ENCODE measurements at places on chromosomes 6 and 20.

DNA sequence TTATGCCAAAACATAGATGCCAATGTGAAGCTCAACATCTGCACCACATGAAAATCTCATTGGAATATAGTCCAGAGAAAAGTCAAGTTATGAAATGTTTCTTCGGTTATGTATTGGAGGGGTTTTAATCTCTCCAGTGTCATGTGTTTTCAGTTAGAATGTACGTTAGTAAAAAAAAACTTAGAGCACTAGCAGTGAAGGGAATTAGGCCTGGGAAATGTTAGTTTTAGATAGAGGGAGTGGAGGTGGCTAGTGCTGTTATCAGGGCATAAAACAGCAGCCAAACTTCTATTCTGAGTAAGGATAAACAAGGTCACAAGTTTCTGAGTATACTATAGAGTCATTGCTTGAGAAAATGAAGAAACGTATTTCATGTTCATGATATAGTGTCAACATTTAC, 42.9 kb downstream of the HDGFL1 start:
- DNase-seq = no peak

GRCh38 chr6:35160642-35161041, 19.5 kb upstream of the TCP11 start:
- no peak for DNase-seq

- DNase-seq = peak; percentile 77
Measured at GRCh38 chr6:160462551-160463109, 114.5 kb downstream of the SLC22A3 start.

GRCh38 chr6:161303628-161304340, 29.9 kb upstream of the AGPAT4 start:
- no peak for DNase-seq

DNA sequence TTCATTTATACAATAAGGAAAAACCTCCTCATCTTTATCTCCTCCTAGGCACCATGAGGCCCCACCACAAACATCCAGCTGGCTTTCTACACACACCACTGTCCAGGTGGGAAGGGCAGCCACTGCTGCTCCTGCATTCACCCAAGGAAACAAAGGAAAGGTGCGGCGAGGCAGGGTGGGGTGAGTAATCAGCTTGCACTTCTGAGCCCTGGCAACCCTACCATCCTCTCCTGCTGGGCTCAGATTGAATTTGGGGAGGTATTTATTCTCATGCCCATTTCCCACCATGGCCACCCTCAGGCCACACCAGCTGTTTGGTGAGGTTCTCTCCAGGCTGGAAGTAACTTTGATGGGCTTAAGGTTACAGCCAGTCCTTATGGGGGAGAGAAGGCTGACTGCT, 31.2 kb upstream of the SPDEF start:
- DNase-seq = no peak

GRCh38 chr6:75882734-75883133, 133.7 kb downstream of the MYO6 start:
- DNase-seq = no peak

- DNase-seq = no peak
Measured at GRCh38 chr6:92132457-92132856, 1286.9 kb downstream of the EPHA7 start.

GRCh38 chr6:39952167-39952566, 17.9 kb upstream of the MOCS1 start:
- no peak for DNase-seq

DNA sequence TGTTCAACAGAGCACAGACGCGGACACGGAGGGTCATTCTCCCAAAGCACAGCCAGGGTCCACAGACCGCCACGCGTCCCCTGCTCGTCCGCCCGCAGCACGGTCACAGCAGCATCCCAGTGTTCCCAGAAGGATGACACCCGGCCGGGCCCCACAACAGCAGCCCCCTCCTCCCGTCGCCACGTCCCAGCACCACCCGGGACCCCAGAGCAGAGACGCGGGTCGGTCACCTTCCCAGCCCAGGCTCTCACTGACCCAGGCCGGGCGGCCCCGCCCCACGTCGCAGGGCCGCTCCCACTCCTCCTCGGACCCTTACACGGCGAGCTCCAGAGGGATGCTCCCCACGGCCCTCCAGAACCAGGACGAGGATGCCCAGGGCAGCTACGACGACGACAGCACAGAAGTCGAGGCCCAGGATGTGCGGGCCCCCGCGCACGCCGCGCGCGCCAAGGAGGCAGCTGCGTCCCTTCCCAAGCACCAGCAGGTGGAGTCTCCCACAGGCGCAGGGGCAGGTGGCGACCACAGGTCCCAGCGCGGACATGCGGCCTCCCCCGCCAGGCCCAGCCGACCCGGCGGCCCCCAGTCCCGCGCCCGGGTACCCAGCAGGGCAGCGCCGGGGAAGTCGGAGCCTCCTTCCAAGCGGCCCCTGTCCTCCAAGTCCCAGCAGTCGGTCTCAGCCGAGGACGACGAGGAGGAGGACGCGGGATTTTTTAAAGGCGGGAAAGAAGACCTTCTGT, 64.3 kb downstream of the FNDC1 start:
- no peak for DNase-seq

- DNase-seq = no peak
Measured at GRCh38 chr6:34322732-34323131, 69.7 kb downstream of the NUDT3 start.

- DNase-seq = no peak
Measured at GRCh38 chr6:143061597-143062385, 1.1 kb downstream of the AIG1 start.

GRCh38 chr6:134491477-134491876, 173.6 kb upstream of the SGK1 start:
- no peak for DNase-seq
